ENCODE measurements at places on chromosomes 6 and 20.

GRCh38 chr6:113416170-113416569, 441.0 kb upstream of the MARCKS start:
- DNase-seq, result no peak

DNA sequence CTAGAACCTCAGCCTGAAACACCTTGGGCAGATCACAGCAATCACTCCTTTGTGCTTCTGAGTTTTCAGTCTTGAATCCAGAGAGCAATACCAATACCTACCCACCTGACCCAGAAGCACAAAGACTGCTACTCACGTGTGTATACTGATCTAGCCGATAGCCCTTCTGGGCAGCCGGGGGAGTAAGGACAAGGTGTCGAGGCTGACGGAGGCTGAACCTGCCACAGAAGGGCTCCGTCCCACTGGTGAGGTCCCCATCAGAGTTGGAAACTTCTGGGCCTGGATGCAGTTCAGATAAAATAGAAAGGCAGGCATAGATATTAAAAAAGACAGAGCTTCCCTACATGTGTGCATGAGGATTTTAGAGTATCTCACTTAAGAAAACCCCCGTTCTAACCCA, 32.0 kb downstream of the PKHD1 start:
- no peak for DNase-seq

DNA sequence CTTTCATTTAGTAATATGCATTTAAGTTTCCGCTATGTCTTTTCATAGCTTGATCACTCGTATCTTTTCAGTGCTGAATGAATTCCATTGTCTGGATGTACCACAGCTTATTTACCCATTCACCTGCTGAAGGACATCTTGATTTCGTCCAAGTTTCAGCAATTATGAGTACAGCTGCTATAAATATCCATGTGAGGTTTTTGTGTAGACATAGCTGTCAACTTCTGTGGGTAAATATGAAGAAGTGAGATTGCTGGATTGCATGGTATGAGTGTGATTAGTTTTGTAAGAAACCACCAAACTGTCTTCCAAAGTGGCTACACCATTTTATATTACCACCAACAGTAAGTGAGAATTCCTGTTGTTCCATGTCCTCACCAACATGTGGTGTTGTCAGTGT, 79.2 kb upstream of the STMND1 start:
- DNase-seq, result no peak

GRCh38 chr6:38714239-38715015, 684 bp upstream of the DNAH8 start:
- DNase-seq, result no peak

- DNase-seq, result no peak
These were observed 199.5 kb upstream of the FAM83B start for GRCh38 chr6:54646951-54647664.

DNA sequence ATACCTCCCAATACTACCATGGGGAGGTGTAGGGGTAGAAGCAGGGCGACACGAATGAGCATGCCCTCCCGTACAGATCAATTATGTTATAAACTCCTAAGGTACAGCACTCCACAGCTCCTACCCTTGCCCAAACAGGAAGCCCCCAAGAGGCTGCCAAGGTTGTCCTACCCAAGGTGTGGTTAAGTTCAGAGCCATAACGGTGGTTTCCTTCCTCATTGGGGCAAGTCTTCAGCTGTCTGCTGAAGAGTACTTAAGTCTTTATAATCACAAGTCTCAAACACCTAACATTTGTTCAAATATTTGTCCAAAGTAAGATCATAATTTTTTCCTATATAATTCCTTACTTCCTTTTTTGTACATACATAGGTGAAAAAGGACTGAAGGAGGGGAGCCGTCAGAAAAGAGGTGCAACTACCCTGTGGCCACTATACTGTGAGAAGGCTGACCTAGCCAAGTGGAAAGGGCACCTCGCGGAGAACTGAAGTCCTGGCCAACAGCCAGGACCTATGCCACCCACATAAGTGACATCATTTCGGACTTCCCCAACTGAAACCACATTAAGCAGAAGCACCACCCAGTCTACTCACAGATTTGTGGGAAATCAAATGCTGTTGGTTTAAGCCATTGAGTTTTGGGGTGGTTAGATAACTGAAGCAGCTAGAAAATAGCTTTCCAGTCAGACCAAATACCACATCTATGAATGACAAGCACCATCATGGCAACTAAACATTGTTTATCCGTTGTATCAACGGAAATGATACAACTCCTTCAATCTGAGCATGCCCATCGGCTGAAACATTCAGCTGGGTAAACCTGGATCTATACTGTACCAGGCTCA, 2.9 kb upstream of the RAB22A start:
- peak; percentile 46 for DNase-seq

GRCh38 chr6:95879856-95880255, 135.9 kb upstream of the FUT9 start:
- DNase-seq, result no peak

GRCh38 chr6:88174906-88175305, 8.8 kb upstream of the CNR1 start:
- no peak for DNase-seq

DNA sequence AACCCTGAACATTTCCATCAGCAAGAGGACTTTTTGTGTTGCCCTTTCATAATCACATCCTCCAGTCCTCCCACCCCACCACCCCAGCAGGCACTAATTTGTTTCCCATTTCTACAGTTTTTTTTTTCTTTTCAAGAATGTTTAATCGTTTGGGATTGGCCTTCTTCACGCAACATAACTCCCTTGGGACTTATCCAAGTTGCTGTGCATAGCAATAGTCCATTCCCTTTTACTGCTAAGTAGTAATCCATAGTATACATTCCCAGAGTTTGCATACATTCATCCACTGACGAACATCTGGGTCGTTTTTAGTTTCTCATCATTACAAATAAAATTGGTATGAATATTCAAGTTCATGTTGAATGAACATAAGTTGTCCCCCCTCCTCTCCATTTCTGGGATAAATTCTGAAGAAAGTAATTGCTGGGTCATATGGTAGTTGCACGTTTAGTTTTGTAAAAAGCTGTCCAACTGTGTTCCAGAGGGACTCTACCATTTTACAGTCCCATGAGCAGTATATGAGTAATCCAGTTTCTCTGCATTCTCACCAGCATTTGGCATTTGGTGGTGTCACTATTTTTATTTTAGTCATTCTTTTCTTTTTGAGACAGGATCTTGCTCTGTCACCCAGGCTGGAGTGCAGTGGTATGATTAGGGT, 90.8 kb downstream of the DOK5 start:
- no peak for DNase-seq

GRCh38 chr20:48431653-48432493, 395.9 kb downstream of the PREX1 start:
- DNase-seq, result no peak

- DNase-seq, result no peak
These were observed 38.2 kb upstream of the TIAM2 start for GRCh38 chr6:154956771-154957522.

DNA sequence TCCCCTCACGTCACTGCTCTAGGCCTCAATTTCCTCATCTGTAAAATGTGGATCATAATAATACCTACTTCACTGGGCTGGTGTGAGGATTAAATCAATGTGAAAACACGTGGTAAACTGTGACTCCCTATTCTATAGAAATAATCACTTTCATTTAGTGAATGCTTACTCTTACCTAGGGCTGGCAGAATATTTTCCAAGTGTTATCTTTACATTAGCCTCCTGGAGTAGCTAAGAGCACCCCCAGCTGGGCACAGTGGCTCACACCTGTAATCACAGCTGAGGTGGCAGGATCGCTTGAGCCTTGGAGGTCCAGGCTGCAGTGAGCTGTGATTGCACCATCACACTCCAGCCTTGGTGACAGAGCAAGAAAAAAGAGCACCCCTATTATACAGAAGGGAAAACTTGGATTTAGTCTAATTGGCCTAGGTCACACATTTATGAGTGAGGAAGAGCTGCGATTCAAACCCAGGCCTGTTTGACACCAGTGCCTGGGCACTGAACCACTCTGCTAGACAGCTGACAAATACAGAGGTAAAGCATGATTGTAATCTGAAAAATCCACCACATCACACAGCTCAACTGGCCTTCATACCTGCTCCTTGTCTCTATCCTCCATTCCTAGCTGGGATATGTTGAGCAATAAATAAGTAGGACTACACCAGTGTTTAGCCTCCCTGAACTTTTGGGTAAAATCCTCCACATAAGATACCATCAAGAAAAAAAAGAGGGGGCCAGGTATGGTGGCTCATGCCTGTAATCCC, 1.4 kb upstream of the SNTA1 start:
- no peak for DNase-seq

GRCh38 chr6:87196275-87196842, 41.0 kb downstream of the ZNF292 start:
- no peak for DNase-seq

DNA sequence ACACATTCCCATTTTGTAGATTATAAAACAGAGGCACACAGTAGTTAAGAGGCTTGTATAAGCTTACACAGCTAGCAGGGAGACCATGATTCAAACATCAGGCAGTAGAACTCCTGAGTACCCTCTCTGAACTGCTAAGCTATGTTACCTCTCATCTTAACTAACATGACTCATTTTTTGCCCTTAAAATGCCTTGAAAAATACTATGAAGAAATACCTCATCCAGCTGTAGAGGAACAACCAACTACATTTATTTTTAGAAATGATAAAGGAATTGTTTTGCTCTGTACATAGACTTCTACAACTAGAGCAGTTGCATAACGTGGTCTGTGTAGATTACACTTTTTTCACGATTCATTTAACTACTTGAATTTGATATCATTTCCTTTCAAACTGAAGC, 102.1 kb downstream of the FLRT3 start:
- DNase-seq, result no peak

- DNase-seq, result no peak
These were observed 103.8 kb downstream of the NRSN1 start for GRCh38 chr6:24229696-24230405.

- no peak for DNase-seq
These were observed at the start of gene DAAM2 for GRCh38 chr6:39791850-39792539. TSS of gene DAAM2 (plus strand) at chr6:39792376. CDS start at chr6:39856303, 63,927 bp downstream.

DNA sequence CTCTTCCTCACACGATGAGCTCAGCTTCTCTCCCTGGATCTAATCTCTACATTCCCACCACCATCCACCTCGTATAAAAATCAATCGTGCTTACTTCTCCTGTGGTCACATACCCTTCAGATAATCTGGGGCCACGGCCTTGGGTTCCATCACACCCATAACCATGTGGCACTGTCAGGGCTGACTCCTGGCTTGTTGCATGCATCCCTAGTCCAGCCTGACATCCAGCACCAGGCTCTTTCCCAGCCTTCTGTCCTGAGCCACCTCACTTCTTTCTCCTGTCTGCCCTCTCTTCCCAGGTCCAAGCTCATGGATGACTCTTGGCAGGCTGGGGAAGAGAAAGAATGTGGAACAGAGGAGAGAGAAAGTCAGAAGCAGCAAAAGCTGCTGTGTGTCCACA, 199.8 kb downstream of the BACH2 start:
- no peak for DNase-seq

DNA sequence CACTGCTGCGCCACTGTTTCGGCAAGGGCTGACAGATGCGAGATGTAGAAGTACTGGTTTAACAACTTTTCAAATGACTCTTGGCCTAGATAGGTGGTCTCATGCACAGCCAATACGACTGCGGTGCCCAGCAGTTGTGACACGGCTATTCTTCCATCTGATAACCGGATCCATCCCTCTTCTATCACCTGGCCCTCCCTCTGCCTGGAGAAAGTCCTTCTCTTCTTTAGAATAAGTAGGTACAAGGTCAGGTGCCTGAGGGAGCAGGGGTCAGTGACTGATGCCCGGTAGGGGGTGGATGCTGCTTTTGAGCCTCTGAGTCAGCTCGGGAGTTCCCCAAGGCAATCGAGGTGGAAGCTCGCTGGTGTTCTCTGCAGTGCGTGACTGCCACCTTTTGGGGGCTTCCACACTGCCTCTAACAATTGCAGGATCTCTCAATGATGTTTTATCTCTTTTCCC, 166.8 kb upstream of the GRIK2 start:
- DNase-seq, result no peak

DNA sequence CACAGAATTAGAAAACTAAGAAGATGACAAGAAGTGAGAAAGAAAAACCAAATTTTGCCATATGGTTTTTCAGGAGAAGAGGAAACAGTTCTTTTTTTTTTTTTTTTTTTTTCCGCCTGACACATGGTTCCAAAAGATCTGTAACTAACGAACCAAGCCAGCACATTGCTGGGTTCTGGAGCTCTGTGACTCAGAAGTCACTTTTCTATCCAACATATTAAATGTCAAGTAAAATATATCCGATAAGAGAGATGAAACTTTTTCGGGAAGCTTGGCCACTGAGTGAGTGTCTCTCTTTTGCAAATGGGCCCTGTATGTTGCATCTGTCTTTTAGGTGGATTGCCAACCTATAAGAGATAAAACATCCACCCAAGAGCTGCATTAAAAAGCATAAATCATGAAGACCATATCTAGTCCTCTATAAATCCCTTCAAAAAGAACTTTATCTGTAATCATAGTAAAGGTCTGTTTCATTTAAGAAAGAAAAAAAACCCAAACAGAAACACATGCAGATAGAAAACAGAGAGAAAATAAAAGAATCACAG, 4.6 kb downstream of the METTL24 start:
- no peak for DNase-seq

DNA sequence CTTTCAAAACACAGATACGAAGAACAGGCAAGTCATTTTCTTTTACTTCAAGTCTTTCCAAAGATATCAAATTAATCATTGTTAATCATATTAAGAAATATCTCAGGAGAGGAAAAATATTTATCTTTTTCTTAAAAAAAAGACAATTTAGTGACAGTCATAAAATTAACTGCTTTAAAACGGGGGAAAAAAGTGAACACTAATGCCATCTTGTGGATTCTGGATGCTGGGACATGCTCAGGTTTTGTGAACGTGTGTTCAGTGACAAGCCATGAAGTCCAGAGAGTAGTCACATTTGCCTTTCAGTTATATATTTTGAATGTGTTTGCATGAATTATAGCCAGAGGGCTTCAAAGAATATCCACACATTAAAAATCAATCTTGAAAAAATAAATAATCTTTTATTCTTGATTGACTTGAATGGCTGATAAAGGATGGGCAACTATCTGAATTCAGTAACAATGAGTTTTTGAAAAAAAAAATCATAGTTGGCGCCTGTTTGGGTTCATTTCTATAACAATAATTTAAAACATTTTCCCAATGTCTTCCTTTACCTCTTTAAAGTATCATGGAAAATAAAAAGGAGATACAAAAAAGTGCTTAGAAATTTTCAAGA, 74.7 kb upstream of the NOX3 start:
- no peak for DNase-seq

GRCh38 chr20:25145131-25145530, 50.4 kb upstream of the ENTPD6 start:
- DNase-seq, result no peak

DNA sequence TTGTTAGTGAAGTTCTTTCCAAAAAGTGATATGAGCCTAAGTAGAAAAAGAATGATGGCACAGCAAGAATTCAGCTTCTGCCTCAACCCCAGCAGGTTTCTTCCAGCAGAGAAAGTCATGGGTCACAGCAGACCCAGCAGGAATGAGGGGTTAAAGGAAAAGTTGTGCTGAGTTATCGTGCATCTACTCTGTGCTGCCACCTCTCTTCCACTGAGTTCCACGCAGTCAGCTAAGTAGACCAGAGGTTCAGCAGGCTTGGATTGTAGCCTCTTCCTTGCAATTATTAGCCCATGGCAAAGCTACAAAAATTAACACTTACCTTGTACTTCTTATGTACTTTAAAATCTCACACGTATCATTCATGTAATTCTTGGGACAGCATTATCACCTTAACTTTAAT, 510.8 kb downstream of the PTPRT start:
- no peak for DNase-seq

GRCh38 chr6:168075216-168075615, 3.8 kb downstream of the FRMD1 start:
- no peak for DNase-seq

GRCh38 chr6:109644131-109644530, 46.9 kb downstream of the AK9 start:
- no peak for DNase-seq

GRCh38 chr6:158047127-158047518, 65.5 kb downstream of the SYNJ2 start:
- peak; percentile 25 for DNase-seq
